ENCODE measurements at places on chromosomes 7 and 10.

DNA sequence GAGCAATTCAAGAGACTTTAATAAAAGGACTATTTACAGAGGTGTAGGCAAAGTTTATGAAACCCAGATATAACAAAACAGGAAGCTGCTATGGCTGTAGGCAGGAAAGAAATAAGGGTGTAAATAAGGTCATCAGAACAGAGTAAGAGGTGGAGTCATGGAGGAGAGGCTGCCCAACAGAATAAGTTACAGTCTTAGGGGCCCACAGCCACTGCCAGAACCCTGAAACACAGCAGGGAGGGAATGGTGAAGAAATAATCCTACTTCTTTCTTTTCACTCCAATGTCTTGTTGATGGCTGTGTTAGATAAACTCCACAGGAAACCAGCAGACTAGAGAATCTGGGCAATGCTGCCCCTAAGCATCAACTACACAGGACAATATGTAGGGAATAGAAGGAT is 155.8 kb upstream of the TAC1 start:
- no peak for DNase-seq

- peak; percentile 24 for DNase-seq
These were observed at the start of gene SMARCD3 for GRCh38 chr7:151248346-151249033. SMARCD3 (minus strand) TSS chr7:151248694; CDS start chr7:151248562, 132 bp downstream.

- no peak for DNase-seq
These were observed 46.4 kb downstream of the ESYT2 start for GRCh38 chr7:158782761-158783401.

- DNase-seq = peak; percentile 51
These were observed 704 bp downstream of the TNKS2 start for GRCh38 chr10:91798649-91799611.

GRCh38 chr7:149322737-149323136 is 60.7 kb downstream of the ZNF783 start:
- DNase-seq = no peak

- no peak for DNase-seq
These were observed 186.0 kb downstream of the JAZF1 start for GRCh38 chr7:27994639-27995038.

DNA sequence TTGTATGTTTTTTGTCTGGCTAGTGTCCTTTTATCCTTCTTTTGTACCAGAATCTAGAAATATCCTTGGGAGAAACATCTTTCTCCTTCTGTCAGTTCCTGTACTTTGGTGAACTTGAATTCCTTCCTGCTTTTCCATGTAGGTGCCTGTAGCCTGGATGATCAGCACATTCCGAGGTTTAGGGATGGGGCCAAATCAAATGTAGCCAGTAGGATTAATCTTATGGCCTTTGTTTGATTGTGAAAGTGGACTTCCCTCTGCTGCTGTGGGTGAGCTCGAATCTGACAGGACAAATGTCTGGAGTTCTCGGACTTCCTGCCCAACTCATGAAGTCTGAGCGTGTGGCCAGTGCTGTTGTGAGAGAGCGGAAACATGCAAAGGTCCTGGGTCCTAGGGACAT is 33.2 kb upstream of the NAMPT start:
- DNase-seq = no peak

- no peak for DNase-seq
These were observed 1138.3 kb upstream of the LRRTM3 start for GRCh38 chr10:65787571-65787970.

DNA sequence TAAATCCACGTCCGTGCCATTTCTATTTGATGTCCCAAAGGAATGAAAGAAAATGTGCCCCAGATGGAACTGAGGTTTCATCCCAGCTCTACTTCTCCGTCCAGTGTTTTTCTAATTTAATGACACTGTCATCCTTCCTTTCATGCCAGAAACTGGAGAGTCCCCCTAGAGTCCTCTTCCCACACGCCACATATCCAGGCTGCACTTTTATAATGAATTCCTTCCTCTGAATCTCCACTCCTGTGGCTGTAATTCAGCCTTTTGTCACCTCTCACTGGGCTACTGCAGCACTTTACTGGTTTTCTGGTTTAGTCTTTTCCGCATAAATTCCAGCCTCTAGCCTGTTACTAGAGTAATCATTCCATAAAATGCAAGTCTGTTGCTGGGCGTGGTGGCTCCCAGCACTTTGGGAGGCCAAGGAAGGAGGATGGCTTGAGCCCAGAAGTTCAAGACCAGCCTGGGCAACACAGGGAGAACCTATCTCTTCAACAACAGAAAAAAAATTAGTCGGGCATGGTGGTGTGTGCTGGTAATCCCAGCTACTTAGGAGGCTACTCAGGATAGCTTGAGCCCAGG is 142.6 kb upstream of the RHEB start:
- no peak for DNase-seq

DNA sequence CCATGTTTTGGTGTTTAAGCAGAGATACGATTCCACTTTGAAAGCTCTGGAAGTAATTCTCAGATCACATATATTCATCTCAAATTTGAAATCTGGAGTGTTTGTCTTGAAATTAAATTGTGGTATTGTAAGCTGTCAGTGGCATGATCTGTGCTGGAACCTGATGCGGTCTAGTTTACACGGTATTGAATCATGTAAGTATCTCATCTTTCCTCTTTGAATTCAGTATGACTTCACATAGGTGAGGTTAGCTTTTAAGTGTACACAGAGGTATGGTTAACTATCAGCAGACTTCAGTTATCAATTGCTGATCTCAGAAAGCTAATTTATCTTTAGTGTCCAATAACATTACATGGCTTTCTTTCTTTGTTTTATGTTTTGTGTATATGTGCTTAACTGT is 155.2 kb downstream of the MGMT start:
- no peak for DNase-seq

- DNase-seq = no peak
These were observed 188.4 kb downstream of the PPP1R3A start for GRCh38 chr7:113730309-113730955.

DNA sequence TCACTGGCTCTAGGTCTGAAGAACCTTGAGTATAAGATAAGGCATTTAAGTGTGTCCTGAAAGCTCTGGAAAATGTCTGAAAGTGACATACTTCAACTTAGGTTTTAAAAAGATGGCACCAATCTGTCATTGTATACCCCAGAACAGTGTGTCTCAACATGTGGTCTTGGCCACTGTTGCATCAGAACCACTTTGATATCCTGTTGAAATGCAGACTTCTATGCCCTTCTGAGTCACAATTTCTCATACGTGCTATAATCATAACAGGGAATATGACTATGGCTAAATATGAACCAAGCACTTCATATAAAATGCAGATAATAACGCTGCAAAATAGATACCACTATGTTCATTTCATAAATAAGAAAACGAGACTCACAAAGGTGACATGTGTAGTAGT is 38.0 kb upstream of the GPAM start:
- no peak for DNase-seq

- DNase-seq = peak; percentile 79
These were observed 108.3 kb downstream of the REEP3 start for GRCh38 chr10:63629363-63630084.

DNA sequence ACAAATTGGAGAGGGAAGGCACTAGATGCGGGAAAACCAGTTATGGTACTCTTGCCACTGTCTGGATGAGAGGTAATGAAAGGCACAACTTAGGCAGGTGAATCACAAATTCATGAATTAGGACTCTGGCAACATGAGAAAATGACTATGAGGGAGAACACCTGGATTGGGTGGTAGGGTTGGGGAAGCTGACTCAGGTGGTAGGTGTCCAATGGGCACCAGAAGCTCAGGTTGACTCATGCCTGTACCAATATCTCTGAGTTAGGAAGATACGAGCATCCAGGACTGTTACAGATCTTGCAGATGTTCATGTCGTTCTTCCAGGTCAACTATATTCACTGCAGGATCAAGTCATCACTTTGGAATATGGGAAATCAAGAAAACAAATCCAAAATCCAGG is 56.7 kb downstream of the NPY start:
- DNase-seq = no peak

- DNase-seq = no peak
These were observed 125.9 kb downstream of the ADAM12 start for GRCh38 chr10:126262233-126262838.

- DNase-seq = no peak
These were observed 81.5 kb upstream of the NEBL start for GRCh38 chr10:20978617-20979016.

DNA sequence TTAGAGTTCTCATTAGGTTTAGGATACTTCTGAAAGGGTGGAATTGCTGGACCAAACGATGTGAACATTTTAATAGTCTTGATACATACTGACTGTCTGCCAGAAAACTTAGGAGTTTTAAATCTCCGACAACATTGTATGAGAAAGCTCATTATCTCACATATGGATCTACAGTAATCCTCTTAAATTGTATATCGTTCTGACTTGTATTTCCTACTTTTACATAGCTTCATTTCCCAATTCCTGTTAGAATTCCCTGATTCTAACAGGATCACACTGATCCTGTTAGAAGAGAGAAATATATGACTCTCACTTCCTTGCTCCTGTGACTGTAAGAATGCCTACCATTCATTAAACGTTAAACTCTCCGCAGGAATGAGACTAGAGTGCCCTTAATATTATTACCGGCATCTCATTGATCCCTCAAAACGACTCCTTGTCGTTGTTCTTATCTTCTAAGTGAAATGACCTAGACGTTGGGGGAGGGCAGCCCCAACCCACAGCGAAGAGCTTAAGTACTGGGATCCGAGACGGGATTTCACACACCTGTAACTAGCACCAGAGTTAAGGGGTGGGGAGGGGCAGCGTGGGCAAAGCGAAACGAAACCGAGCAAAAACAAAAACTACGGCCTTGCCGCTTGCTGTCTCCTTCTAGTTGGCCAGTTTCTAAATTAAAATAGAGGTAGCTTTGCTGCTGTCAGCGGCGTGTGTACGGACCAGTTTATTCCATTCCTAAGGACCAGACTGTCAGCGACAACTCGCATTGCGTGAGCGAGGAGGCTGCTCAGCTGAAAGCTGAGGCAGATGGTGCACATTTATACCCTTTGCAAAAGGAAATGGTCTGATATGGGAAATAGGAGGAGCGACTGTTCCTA is 678 bp upstream of the TMEM106B start:
- no peak for DNase-seq

- no peak for DNase-seq
These were observed 238.4 kb downstream of the AUTS2 start for GRCh38 chr7:69836702-69837101.

GRCh38 chr10:35898716-35899440 is 256.8 kb upstream of the FZD8 start:
- no peak for DNase-seq

DNA sequence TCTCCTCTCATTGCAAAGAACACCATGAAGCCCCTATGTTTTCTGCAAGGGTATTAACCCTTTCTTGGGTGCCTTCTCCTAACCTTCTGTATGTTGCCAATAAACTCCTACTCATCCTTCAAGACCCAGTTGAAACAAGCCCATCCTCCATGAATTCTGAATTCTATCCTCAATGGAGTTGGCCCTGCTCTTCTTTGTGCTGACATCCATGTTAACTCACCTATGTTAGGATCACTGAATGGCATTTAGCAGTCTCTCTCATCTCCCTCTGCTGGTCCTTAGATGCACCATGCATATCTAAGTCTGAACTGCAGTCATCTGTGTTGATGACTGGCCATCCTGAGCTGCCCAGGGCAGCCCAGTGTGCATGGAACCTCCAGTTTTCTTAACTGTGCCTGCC is 129.8 kb downstream of the BUB3 start:
- no peak for DNase-seq

DNA sequence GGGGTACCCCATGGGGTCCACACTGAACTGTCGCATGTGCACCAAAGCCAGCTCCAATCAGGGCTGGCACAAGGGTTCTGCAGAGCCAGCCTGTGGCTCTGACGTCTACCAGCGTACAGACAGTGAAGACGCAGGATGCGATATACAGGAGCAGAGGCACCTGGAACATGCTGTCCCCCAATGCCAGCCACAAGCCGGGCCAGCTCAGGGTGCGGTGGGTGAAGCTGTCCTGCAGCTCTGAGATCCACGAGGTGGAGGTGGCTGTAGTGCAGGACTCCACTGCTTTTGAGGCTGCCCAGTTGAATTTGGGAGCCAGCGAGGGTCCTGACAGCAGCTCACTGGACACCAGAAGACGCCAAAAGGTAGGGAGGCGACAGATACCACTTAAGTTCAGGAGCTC is 111.3 kb upstream of the PDSS1 start:
- DNase-seq = no peak

DNA sequence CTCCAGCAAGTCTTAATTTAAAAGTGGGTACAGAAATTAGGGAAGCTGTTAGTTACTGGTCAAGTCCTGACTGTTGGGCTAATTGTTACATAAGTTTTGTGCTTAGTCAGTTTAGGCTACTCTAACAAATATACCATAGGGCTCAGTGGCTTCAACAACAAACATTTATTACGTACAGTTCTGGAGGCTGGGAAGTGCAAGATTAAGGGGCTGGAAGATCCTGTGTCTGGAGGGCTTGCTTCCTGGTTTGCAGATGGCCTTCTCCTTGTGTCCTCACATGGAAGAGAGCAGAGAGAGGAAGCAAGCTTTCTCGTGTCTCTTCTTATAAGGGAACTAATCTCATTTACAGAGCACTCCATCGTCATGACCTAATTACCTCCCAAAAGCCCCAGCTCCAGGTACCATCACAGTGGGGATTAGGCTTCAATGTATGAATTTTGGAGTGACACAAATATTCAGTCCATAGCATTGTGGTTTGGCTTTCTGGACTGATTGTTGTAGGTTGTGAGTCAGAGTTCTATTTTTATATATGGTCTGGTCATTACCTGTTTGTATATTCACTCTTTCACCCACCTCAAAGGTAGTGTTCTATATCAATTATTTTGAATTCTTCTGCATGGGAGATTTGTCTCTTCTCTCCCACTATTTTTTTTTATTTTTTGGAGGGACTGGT is 17.1 kb downstream of the ST7 start:
- DNase-seq = no peak

DNA sequence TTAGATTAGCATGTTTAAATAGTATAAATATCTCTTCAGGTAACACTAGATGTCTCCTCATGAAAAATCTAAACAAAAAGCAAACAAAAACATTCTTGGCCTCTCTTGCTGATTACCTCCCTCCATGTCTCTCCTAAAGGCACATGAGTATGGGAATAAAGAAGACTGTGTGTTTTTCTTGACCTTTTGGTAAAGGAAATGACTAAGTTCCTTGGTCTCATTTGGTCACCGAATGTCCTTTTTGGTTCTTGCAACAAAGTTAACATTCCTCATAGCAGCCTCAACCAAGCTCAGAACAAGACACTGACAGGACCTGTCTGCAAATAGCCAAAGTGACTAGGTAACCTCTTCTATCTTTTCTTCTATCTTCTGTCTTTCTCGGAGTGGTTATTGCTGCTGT is 35.5 kb downstream of the POM121L12 start:
- DNase-seq = no peak

GRCh38 chr7:128914566-128915151 is 4.2 kb upstream of the KCP start:
- no peak for DNase-seq

Measured in stimulated activated naive CD4-positive, alpha-beta T cell treated with Interleukin-2 at 50 U/mL for 16 hours (primary cell).